Stimulated activated CD4-positive, alpha-beta T cell treated with anti-CD3 and anti-CD28 coated beads, Interleukin-1b, Interleukin-23, amount 100 ng/mL, for 1 hour (primary cell): ENCODE measurements at places on chromosomes 4 and X.

- DNase-seq: no peak
Measured at GRCh38 chr4:79578606-79579005, 170.6 kb upstream of the GK2 start.

DNA sequence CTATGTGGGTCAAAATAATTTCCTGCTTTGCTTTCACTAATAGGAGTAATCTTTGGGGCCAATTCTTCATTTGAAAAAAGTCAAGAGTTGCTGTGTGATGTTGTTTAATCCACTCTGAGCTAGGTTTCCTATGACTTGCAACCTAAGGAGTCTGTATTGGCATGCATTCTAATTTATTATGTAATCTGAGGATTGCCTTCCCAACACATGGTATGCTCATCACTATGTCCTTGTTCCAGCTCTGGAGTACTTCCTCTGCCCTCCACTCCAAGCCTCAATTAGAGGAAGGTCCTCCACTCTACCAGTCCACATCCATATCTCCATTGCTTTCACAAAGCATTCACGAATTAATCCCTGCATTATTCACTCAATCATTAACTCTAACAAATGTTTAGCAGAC lies 56.1 kb downstream of the PPP3CA start:
- DNase-seq: no peak

DNA sequence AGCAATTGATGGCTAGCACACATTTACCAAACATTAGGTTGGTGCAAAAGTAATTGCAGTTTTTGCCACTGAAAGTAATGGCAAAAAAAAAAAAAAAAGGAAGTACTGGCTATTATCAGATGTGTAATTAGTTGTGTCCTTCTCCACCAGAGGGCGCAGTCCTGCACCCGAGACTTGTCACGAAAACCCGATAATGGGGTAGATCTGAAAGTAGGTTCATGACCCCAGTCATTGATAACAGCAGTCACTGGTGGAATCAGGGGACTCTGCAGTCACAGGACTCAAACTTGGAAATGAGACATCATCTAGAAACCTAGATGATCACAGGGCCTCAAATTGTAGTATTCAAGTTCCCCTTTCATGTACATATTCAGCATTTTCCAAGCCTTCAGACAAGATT lies 13.1 kb upstream of the ACOT9 start:
- no peak for DNase-seq

DNA sequence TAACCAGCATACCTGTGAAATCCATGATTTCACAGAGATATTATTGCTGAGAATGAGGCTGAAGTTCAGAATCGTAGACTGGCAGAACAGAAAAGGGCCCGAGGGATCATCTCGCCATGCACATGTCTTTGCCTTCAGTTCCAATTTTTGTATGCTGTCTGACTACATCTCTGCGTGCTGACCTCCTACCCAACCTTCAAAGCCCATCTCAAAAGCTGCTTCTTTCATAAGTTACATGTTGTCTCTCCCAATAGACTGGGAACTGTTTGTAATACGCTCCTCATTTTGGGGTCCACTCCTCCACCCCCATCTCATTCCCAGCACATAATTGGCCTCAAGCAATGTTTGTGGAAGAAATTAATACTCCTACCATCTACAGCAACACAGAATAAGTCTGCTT lies 78.2 kb downstream of the RTL5 start:
- DNase-seq: no peak

DNA sequence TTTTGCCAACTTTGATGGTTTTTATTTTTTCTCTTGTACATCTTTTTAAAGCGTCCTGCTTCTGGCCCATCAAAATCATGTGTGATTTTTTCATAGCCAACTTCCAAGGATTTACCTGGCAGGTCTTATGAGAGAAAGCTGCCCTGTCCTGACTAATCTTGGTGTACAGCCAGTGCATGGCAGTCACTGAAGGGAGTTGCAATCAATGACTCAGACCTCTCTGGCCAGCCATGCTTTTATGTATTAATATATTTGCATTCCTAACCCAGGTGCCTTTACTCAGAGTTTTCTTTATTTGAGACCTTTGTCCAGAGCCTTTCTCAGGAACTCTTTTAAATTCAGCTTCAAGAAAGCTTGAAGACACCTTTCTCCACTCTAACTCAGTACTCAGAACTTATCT lies 691.5 kb upstream of the HTR2C start:
- DNase-seq: no peak

DNA sequence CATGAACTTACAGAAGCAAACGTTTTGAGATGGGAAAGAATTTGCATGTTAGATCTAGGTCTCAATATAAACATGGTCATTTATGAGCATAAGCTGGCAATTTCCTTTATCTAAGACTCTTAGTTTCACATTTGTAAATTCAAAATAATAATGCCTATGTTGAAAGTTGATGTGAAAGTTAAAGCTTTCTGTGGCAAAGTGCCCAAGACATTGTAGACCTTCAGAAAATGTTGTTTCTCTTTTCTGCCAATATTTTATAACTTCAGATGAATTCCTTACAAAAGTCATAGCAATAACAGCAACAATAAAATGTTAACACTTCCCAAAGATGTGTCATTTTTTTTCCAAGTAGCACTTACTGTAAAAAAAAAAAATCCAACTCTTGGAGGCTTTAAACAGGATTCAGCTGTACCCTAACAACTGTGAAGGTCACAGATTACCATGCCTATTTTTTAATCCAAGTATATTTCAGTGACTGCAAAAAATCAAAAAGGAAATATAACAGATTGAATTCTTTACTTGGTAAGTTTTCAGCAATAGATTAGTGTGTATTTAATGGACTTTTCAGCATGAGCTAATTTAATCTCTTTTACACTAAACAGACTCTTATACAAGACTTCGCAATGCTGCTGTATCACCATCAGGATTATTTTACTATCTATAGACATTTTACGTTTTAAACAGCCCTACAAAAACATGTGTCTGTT lies 206.5 kb upstream of the PDE5A start:
- no peak for DNase-seq

DNA sequence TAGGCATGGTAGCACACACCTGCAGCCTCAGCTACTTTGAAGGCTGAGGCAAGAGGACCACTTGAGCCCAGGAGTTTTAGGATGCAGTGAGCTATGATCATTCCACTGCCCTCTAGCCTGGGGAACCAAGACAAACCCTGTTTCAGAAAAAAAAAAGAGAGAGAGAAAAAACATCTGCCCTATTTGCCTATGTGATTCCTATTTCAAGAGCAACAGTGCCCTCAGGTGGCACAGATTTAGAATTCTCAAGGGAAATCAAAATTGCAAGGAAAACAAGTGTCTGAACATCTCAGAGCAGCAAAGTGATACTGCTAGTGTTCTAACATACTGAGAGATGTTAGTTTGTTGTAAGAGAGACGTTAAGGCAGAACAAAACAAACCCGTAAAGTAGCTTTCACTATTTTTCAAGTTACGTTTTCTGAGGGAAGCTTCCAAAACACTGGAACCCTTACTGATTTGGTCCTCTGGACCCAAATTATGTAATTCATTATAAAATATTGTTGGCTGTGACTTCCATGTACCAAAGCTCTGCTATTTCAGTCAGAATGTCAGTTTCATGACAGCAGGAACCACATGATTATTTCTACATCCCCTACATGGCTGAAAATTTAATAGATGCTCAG lies 7.9 kb downstream of the BDH2 start:
- no peak for DNase-seq

DNA sequence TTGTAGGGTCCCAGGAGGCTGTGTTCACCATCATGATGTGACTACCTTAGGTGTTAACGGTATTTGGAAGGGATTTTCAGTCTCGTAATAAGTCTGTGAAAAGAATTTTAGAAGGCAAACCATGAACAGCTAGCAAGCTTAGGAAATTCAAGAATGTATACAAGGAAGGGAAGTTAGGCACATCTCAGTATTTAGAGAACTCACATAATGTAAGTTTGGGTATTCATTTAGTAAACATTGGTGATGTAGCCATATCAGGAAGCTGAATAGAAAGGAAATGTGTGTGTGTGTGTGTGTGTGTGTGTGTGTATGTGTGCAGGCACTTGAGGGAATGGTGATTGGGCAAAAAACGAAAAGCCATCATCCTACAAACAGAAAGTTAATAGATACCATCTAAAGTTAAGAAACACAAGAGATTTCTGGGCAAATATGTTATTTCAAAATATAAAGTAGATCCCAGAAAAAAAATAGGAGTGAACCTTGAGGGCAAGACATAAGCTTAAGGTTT lies 34.7 kb upstream of the PRKX start:
- DNase-seq: no peak

DNA sequence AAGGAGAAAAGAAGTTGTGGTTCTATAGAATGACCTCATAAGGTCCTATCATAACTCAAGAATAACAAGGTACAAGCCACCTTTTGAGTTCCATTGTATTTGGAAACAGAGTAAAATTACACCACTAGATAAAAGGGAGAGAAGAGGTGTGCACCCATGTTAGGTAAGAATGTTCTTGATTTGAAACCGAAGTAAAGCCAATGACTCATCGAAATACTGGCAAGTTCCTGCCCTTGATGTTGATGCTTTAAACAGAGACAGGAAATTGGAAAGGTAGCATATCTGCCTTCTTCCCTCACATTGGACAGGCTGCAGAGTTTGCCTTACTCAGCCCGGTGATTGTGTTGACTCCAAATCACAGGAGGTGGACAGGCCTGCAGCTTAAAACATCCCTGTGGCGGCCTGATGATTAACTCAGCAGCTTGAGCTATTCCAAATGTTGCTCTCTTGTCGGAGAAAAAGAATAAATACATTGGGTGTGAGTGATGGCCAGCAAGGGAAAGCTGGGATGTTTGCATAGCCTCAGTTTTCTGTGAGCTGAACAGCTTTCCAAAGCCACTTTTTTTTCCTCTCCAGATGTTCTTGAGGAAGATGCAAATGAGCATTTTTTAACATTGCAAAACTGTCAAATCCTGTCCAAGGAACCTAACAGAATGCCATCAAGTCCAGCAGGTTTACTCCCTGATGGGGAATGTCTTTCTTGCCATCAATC lies 321.1 kb downstream of the NKX6-1 start:
- DNase-seq: no peak

- DNase-seq: no peak
Measured at GRCh38 chrX:8981723-8982122, 52.2 kb downstream of the FAM9B start.

DNA sequence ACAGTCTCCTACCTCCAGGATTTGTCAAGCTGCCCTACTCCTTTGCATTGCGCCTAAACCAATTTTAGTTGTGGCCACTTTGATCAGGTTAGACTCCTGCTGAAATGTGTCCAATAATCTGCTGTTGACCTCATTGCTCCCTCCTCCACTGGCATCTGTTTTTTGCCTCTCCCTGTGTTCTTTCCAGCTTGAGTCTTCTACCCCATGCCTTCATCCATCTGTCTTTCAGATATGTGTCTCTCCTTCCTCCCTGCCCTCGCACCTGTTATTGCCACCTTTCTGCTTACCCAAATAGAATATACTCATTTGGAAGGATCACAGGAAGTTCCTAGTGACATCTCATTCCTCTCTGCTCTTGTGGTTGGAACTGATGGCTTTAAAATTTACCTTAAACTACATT lies 366.6 kb upstream of the CLNK start:
- no peak for DNase-seq

DNA sequence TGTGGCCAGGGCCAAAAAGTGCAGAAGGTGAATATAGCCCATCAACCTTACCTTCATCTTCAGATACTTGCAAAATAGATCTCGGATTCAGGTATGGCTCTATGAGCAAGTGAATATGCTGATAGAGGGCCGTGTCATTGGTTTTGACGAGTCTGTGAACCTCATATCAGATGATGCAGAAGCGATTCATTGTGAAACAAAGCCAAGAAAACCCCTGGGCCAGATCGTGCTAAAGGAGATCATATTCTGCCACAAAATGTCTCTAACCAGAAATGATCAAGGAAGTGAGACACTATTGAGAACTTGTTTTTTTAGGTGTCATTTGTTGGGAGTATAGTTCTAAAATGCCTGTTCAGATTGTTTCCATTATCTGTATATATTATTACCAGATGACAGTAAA lies 48.3 kb downstream of the PDK3 start:
- no peak for DNase-seq

DNA sequence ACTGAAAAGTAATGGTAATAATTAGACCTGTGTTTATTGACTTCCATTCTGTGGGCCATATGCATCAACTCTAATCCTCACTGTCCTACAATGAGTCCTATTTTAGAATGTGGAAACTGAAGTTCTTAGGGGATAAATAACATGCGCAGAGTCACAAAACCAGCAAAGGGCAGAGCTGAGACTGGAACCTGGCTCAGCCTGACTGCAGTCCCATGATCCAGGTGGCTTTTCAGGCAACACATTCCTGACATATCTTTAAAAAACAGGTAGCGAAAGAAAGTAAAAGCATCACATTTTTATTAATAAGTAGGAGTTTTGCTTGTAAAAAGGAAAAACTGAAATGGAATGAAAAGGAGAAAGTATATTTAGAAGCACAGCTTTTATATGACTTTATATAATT lies 34.7 kb upstream of the PRSS48 start:
- DNase-seq: no peak

GRCh38 chr4:8614365-8615193 lies 22.0 kb downstream of the CPZ start:
- no peak for DNase-seq

DNA sequence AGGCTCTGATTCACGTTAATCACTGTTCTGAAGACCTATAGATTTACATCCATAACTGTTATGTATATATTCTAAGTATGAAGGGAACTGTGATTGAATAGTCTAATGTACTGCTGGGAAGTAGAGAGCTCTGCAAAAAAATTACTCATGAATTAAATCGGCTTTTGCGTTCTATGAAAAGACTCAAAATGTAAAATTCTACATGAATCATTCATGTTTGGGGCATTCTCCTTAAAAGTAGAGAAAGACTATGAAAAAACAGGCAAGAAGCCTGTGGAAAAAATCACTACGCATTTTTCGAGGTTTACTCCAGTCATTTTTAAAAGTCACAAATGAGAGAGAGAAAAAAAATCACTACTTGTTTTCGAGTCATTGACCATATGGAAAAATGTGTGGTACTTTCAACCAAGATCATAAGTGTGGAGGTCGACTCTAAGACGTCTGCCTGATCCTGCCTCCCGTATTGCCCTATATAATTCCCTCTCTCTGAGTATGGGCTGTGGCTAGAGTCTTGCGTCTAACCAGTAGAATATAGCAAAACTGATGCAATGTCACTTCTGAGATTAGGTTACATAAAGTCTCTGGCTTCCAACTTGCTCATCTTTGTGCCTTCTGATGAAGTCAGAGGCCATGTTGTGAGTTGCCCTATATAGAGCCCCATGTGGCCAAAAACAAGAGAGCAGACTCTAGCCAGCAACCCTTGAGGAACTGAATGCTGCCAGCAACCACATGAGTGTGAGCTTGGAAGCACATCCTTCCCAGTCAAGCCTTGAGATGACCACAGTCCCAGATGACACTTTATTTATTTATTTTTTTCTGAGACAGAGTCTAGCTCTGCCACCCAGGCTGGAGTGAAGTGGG lies 32.1 kb upstream of the VEGFD start:
- DNase-seq: no peak

DNA sequence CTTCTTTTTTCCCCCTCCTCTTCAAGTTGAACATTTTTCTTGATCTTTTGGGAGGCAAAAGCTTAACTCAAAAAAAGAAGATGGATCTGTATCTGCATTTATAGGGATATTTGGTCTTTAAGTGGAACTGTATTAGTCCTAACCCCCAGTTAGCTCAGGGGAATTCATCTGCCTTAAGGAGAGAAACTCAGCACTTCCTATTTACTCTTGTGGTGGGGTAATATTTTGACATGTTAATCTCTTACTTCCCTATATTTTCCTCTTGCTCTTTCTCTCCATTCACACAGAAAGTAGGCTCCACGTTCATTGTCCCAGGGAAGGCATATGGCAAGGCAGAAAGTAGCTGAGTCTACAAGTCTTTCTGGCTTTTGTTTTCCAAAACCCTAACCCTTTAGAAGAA lies 5.3 kb downstream of the LRRC66 start:
- DNase-seq: no peak

GRCh38 chr4:124666496-124666895 lies 46.0 kb downstream of the ANKRD50 start:
- DNase-seq: no peak
